ENCODE measurements at places on chromosomes 13 and 19. TPM values are rescaled to one million over a fixed set of nuclear protein-coding genes. Genes with fewer than 3 reads are reported as not detected.

GRCh38 chr13:53141336-53141735, 112.7 kb downstream of the OLFM4 start:
- H3K36me3 ChIP-seq: no peaks in the 10 kb centered on the region
- H3K4me3 ChIP-seq: no peak overlapping the region

DNA sequence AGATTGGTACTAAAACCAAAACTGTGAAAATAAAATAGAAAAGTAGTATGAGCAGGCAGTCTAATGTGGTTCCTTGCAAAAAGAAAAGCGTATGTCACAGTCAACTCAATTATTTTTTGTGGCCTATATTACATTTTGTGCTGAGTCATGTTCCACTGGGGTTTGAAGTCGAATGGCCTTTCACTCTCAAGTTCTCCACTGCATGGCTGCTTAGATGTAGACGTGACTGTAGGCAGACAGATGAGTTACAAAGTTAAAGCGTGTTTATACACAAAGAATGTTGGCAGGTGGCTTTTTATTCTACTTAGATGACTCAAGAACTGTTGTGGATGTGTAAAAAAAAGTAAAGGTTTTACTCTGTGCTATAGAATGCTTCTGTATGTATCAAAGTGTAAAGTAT, 133.9 kb downstream of the SLITRK6 start:
- no peak overlapping the region for H3K4me3 ChIP-seq
- no peaks in the 10 kb centered on the region for H3K27me3 ChIP-seq
- H3K4me1 ChIP-seq: no peaks in the 10 kb centered on the region
- no peaks in the 10 kb centered on the region for H3K36me3 ChIP-seq
- no peak overlapping the region for H3K27ac ChIP-seq

TMPRSS9 gene
- total RNA-seq: not detected

C19orf44 gene
- 0.26 TPM for total RNA-seq

CSNK1G2 gene
- 46.9 TPM for total RNA-seq

Measured in uterus (tissue), 4 donors.